ENCODE measurements at places on chromosomes 7 and 10.

- DNase-seq = no peak
Measured at GRCh38 chr7:111091593-111092358, 849 bp downstream of the LRRN3 start.

DNA sequence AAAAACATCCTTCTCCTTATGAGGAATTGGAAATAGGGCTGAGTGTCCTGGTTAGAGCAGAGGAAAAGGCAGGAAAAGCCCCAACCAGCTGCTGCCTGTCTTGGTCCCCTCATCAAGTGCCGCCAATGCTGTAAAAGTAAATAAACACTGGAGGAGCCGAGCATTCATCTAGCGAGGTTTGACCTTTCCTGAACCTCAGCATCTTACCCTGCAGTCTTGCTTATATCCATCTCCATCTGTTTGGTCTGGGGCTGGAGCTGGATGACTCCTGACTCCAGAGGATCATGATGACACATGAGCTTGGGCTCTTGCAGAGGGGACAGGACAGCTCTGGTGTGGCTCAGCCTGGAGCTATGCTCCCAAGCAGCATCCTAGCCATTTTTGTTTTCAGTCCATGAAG is 501.1 kb downstream of the TNS3 start:
- no peak for DNase-seq

DNA sequence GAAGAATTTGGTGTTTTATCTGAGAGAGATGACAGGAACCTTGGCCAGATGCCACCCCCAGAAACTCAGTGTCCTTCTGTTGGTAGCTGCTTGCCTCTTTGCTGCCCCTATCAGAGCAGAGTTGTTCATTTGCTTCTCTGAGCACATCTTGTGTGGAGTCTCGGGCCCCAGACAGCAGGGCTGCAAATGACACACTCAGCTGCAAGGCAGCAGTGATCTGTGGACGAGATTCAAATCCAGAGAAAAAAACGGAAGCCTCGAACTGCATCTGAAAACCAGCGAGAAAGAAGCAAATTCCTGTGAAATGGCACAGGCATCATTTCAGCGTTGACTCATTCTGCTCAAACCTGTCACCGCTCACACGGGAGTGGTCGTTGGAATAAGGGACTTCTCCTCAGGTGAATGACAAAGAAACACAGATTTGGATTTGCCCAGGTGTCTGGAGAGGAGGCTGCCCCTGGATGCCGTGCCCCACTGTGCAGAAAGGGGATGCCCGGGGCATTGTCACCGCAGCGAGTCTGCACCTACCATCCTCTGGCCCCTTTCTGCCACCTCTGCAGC is 144.7 kb downstream of the PFKFB3 start:
- no peak for DNase-seq

- DNase-seq = no peak
Measured at GRCh38 chr10:10432296-10433035, 585.2 kb upstream of the CELF2 start.

GRCh38 chr10:96387601-96388000 is 28.8 kb upstream of the OPALIN start:
- no peak for DNase-seq

GRCh38 chr10:47402641-47403301 is 18.7 kb upstream of the ZNF488 start:
- DNase-seq = no peak

- no peak for DNase-seq
Measured at GRCh38 chr10:13439313-13440184, 89.3 kb downstream of the BEND7 start.

DNA sequence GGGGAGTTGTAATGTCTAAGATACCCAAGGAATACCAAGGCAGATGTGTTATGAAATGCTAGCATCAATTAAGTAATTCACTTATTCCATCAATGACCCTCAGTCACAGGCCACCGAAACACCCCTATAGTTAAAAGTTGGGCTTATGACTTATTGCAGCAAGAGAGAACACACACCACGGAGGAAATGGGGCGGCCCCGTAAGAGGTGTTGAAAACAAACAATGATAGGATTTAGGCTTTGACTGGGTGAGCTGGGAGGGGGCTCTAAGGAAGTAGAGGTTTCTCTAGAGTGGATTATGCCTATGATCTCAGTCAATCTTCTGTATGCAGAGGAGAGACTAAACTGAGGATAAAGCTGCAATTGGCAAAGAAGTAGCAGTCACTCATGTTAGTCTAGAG is 45.4 kb upstream of the PRKCQ start:
- no peak for DNase-seq

DNA sequence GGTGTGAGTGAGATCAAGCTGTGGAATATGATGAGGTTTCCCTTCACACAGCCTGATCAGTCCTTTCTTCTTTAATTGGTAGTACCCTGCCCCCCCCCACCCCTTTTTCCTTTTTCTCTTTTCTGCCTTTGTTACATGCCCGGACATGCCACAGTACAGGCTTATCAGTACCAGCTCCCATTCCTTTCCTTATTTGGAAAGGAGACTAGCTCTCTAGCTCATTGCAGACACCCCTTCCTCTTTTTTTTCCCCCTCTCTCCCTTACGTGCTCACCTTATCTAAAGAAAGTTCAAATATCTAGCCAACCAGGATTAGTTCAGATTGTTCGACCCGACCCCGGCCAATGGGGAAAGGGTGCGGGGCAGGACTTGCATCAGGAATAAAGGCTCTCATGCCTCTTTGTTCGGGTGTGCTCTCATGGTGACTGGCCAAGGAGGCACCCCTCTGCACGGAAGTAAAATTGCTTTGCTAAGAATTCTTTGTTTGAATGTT is 230.4 kb downstream of the ACTR3B start:
- DNase-seq = no peak

DNA sequence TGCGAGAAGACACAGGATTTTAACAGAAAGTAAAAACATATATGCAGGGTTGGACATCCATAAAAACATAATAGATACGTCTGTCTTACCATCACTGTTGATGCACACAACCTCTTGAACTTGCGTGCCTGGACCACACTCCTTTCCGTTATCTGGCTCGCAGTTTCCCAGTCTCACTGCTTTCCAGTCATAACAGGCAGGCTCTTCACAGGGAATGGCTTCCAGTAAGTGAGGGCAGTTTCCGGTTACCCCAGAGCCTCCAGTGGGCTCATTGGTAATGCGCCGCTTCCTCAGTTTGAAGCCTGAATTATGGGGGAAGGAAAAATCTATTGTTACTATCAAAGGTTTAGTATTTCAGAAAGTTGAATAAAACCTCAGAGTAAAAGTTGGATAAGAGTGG is 290.7 kb downstream of the THSD7A start:
- DNase-seq = no peak

- DNase-seq = no peak
Measured at GRCh38 chr10:132390170-132390920, 6.7 kb upstream of the PWWP2B start.

- peak; percentile 31 for DNase-seq
Measured at GRCh38 chr7:129502708-129503685, 666 bp downstream of the SMKR1 start.

GRCh38 chr10:113053091-113053490 is 103.0 kb downstream of the TCF7L2 start:
- DNase-seq = no peak
